NCI-H460 (cell line): ENCODE measurements at places on chromosomes 7 and 10. TPM values are rescaled to one million over a fixed set of nuclear protein-coding genes. Genes with fewer than 3 reads are reported as not detected.

- no peak for DNase-seq
Observed at GRCh38 chr7:75738604-75738974, at the start of gene HIP1. Gene HIP1 (minus strand): TSS chr7:75738941. CDS start chr7:75738920, 21 bp downstream.

- DNase-seq, result no peak
Observed at GRCh38 chr7:99994819-99995218, 19.0 kb upstream of the AZGP1 start.

- DNase-seq, result no peak
Observed at GRCh38 chr10:76285012-76285411, 853.6 kb downstream of the LRMDA start.

- no peak for DNase-seq
Observed at GRCh38 chr7:122055073-122055472, 89.0 kb downstream of the AASS start.

GRCh38 chr10:116270126-116270770 is 2.8 kb downstream of the GFRA1 start:
- no peak for DNase-seq

DNA sequence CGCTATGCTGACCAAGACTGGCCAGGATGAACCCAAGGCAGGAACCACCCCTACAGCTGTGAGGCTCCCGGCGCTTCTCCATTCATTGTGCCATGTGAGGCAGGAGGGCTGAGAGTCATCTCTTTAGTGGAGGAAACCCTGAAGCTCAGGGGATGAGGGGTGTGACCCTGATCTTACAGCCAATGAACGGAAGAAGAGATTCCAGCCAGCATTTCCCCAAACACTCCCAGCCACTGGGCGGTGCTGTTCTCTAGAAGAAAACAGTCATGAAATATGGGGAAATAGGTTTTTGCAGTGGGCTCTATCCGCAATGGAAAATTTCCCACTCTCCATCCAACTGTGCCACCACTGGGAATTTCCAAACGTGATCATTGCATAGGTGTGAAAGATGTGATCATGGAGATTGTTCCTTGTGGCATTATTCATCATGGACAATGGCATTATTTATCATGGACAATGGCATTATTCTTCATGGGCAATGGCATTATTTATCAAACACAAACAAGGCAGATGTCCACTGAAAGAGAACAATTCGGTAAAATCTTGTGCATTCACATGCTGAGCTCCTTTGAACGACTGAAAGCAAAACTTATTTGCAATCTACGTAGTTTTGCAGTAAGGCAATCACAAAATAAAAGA is 14.0 kb upstream of the SLC18A2 start:
- no peak for DNase-seq

DNA sequence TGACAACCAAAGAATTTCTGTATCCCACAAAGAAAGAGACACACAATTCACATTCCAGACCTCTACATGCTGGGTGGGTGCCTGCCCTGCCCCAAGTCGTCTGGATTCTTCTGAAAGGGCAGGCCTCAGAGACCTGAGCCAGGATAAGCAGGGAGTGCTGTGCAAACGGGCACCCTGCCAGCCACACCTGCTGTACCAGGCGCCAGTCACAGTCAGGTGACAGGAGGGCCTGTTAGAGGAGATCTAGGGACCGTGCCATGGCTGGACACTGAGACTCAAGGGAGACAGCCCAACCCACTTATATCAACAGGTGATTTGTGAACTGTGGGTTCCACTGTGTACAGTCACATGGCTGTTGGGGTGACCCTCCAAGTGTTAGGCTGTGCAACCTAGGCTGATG is 103.1 kb upstream of the AFAP1L2 start:
- no peak for DNase-seq

DNA sequence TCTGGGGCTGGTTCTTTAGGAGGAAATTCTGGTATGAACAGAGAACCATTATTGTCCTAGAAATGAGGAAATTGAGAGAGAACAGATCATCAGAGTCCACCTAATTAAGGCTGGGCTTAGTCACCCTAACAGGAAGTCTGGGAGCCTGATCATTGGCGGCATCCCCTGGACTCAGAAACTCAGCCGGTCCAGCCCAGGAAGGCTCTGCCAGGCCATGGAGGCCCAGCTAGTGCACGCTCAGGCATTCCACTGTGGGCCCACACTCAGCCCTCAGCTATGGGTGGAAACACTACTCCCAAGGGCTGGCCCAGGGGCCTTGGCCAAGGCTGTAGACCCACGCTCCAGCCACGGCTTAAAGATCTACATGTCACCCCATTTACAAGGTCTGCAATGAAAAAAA is 109.2 kb downstream of the PTPN20 start:
- no peak for DNase-seq

- no peak for DNase-seq
Observed at GRCh38 chr10:102628451-102628911, 15.8 kb upstream of the TRIM8 start.

- DNase-seq, result no peak
Observed at GRCh38 chr10:113436851-113437250, 116.0 kb upstream of the HABP2 start.

GRCh38 chr10:10293481-10293951 is 724.2 kb upstream of the CELF2 start:
- no peak for DNase-seq

- no peak for DNase-seq
Observed at GRCh38 chr10:14665865-14666857, 108.5 kb downstream of the FAM107B start.

GRCh38 chr7:133365917-133366316 is 113.0 kb downstream of the EXOC4 start:
- DNase-seq, result no peak

DNA sequence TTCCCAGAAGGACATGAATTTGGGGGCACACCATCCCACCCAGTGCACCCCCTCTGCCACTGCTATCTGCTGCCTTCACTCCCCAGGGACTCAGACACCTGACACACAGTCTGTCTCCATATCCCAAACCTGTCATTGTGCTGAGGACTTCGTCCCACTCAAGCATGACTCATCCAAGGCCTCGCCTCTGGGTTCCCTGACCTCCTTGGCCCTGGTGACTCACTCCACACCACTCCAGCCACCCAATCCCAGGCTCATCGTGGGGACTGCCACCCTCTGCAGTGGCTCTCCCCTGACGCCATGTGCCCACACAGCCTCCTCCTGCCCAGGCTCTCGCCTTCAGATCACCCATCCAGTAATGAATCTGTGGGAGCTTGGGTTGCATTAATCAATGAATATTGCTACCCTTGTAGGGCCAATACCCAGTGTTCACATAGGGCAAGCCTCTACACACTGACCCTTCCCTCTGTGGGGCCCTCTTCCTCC is 6.6 kb upstream of the INSIG1 start:
- peak; percentile 35 for DNase-seq

GRCh38 chr7:5423306-5423975 is at the start of gene TNRC18:
Gene TNRC18 (minus strand): TSS chr7:5423834. CDS start chr7:5421246, 2,588 bp downstream.
- no peak for DNase-seq

- no peak for DNase-seq
Observed at GRCh38 chr7:107017965-107018719, 26.4 kb upstream of the PRKAR2B start.

DNA sequence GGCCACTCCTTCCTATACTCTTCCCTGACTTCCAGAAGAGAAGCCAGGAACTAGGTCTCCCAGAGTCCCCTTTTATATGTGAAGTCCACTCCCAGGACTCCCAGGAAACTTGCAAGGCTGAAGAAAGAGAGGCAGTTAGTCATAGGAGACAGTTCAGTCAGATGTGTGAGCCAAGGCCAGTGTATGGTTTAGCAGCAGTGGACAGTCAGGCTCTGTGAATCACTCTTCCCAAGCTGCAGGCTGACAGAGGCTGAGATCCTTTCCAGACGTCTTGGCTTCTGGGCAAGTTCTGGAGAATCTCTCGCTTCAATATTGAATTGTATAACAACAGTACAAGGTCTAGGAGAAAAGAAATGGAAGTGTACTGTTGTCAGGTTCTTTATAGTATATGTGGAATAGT is 26.9 kb downstream of the BLVRA start:
- DNase-seq, result no peak

- peak; percentile 68 for DNase-seq
Observed at GRCh38 chr7:27459021-27459730, 203.5 kb downstream of the HIBADH start.

- no peak for DNase-seq
Observed at GRCh38 chr10:71710519-71710918, 9.1 kb downstream of the C10orf105 start.

DNA sequence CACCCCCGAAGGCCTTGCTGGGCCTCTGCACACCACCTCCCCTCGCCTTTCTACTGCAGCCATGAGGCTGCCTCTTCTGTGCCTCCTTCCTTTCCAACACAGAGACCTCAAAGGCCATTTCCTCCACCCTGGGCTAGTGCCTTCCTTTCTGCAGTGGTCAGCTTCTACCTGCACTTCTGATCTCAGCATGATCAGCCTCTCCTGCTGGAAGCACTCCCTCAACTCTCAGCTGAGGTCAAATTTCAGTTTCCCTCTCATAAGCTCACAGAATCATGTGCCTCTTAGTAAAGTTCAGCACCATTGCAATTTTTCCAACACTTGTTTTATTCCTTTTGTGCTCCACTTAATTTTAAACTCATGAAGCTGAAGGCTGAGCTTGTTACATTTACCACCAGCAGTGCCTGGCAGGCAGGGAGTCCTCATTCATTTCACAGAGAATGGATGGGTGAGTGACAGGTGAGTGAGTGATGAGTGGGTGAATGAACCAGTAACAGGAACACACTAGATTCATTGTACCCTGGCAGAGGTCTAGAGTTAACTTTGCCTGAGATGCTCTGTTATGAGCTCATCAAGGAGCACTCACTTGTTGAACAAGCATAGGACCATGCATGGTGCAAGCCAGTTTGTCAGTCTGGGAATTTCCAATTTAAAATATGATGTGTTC is 124.0 kb upstream of the PRSS58 start:
- no peak for DNase-seq

DNA sequence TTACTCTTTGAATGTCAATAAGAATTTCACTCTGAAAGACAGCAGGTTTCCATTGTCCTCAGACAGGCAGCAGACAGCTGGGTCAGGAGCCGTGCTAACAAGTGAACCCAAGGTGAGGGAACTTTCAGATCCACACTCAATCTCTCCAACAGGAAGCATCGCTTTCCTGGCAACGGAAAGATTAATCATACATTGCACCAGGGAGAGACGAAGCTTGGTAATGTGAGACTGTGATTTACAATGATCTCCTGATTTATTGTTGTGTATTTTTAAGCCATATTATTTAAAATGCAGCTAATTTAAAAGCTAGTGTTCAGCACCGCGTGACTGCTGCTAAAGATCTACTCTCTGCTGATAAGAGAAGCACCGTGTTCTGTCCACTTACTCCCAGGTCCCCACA is 17.5 kb upstream of the NOM1 start:
- DNase-seq, result no peak

DNA sequence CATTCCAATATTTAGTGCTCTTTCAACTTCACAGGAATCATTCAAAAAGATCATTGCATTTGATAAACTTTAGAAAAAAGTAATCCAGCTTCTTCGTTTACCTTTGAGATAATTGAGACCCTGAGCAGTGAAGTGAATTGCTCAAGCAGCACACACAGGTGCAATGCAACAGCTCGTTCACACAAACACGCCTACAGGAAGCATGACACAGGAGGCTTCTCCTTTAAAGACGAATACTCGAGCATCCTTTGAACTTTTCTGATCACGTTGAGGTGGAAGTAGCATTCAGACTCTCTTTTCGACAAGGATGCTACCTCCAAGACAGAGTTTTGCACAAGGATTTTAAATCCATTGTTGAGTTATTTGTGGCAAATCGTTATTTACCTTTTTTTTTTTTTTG is 18.0 kb upstream of the RSU1 start:
- DNase-seq, result no peak

The CCDC7 gene
- total RNA-seq, result 5.4 and 6.9 TPM in 2 replicates

The ZNHIT1 gene
- 66.9 and 77.5 TPM in 2 replicates for total RNA-seq

The SPDYE16 gene
- total RNA-seq, result not detected in 2 replicates

The ENO4 gene
- total RNA-seq, result 0.52 TPM in 2 replicates

The GTF2IRD1 gene
- 26.6 and 27.3 TPM in 2 replicates for total RNA-seq

The CALHM3 gene
- total RNA-seq, result not detected in 2 replicates

The FRMD4A gene
- 1.9 and 4.2 TPM in 2 replicates for total RNA-seq

The ITIH5 gene
- total RNA-seq, result not detected in 2 replicates

The ANKRD7 gene
- total RNA-seq, result 0.64 and 0.66 TPM in 2 replicates

The TBX20 gene
- not detected in 2 replicates for total RNA-seq
